Vagina (tissue), 2 donors: ENCODE measurements at places on chromosomes 6 and 20.

- no peak for DNase-seq
Measured at GRCh38 chr20:3679749-3680700, 1.8 kb downstream of the ADAM33 start.

DNA sequence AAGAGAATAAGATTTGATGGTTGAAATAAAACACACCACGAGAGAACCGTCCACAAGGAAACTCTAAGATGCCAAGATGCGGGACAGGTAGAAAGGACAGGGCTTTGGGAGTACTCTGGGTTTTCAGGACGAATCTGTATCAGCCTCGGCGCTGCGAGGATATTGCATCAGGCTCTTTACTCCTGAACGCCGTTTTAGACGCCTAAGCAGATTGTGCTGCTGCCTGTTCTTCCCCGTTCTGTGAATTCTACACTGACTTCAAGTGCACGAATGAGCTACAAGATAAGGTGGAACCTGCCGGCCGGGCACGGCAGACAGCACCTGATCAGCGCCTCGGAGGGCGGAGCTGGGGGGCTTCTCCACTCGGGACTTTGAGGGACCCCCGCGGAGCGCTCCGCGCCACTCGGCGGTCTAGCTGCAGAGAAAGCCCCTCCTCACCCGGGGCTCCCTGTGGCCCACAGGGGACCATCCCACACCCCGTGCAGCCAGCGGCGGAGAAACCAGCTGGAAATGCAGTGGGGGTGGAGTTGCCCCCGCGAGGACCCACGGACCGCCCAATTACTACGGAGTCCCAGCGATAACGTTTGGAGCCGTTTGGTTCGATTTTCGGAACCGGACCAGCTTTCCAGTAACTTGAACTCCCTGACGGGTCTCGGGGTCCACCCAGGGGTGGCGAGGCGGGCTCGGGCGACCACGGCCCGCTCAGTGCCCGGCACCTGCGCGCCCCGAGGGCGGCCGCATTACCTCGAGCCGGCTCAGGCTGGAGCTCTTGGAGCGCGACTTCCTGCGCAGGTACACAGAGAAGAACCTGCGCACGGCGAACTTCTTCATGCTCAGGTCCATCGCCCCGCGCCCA is 646 bp downstream of the RPS6KA2 start:
- DNase-seq = no peak

DNA sequence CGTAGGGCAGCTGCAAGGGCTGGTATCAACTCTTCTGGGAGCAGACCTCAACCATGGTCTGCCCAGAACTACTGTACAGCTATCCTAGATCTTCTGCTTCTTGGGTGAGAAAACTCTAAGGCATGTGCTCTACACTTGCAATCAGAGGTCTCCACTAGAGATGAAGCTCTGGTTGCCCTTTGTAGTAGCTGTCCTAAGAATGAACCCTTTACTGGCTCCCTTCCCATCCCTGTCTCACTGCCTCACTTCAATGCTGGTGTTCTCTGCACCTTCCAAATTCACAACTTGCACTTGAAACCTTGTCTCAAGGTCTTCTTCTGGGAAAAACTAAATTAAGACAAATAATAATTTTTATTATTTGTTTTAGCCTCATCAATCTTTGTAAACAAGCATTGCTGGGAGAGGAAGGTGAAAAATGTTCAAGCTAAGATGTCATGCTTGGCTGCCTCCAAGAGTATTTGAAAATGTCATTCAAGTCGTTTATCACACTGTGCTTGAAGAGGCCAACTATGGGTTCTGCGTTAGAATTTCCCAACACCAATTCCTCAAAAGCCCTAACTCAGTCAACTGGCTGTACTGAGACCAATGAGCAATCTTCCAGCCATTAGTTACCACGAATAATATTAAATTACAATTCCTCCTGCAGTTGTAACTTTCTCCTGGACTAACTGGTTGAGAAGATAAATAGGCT is 255.7 kb upstream of the PRND start:
- DNase-seq = no peak

DNA sequence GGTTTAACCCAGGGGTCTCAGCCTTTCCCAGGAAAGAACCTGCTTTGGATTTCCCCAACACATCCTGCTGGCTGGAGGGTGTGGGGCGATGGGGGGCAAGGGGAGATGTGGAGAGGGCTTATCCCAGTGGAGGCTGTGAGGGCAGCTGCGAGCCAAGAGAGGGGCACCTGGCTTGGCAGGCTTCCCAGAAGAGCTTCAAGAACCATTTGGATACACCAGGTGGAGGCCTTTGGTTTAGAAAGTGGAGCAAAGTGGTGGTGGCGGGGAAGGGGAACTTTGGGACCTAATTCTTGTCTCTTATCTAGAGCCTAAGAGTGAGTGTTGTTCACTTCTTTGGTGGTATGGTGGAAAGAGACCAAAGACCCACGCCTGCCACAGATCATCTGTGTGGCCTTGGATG is 12.4 kb downstream of the CD40 start:
- no peak for DNase-seq

GRCh38 chr6:85114581-85114935 is 335.3 kb upstream of the NT5E start:
- no peak for DNase-seq
